ENCODE measurements at places on chromosomes 7 and 10.

DNA sequence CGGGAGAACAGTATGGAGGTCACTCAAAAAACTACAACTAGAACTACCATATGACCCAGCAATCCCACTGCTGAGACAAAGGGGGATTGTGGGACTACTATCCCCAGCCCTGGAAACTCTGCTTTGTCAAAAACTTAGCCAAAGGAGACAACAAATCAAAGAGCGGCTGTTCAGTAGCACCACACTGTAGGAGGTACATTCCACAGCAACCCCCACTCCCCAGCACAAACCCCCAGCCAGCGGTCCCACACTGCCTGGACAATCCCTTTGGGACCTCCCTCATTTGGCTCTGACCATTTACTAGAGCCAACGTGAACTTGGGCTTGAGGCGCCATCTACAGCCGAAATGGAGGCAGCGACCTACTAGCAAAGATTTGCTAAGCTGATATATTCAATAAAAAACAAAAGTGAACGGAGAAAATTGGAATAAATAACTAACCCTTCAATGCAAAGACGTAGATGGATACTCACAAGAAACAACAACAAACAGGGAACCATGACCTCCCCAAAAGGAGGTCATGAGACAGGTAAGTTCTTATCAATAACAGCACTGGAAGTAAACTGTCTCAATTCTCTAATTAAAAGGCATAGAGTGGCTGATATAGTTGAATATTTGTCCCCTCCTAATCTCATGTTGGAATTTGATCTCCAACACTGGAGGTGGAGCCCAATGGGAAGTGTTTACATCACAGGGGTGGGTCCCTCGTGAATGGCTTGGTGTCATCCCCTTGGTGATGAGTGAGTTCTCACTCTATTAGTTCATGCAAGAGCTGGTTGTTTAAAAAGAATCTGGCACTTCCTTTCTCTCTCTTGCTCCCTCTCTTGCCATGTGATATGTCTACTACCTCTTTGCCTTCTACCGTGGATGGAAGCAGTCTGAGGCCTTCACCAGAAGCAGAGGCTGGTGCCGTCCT is 119.0 kb upstream of the KCNMA1 start:
- no peak for DNase-seq

DNA sequence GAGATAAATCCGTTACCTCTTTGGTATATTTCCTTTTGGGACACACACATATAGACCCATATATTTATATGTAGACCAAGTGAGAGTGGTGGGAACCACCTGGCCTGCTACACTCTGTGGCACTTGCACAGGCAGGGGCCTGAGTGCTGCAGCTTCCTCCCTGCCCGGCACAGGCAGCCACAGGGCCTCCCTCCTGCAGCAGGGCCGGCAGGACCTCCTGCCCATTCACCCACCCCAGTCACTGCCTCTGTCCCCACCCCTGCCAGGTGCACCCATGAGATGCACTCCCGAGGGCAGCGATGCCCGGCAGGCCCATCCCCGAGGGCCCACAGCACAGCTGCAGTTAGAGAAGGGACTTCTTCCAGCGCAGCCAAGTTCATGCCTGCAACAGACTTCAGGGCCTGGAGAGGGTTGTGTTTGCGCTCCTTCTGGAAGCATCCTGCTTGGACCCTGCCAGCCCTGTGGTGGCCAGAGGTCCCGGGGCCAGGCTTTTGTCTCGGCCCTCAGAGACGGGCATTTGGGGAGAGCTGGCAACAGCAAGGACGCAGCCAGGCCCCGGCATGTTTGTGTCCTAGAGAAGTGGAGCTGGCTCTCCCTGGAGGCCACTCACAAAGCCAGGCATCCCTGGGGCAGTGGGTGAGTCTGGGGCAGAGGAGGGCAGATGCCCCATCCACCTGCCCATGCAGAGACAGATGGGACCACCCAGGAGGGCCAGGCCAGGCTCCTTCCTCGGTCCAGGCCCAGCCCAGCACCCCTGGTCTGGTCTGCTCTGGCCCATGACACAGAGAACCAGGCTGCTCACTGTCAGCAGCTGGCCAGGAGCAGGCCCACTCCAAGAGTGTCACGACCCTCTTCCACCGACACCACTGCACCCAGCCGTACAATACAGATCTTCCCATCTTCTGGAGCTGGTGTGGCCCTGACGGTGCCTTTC is 41.4 kb downstream of the PWWP2B start:
- no peak for DNase-seq

DNA sequence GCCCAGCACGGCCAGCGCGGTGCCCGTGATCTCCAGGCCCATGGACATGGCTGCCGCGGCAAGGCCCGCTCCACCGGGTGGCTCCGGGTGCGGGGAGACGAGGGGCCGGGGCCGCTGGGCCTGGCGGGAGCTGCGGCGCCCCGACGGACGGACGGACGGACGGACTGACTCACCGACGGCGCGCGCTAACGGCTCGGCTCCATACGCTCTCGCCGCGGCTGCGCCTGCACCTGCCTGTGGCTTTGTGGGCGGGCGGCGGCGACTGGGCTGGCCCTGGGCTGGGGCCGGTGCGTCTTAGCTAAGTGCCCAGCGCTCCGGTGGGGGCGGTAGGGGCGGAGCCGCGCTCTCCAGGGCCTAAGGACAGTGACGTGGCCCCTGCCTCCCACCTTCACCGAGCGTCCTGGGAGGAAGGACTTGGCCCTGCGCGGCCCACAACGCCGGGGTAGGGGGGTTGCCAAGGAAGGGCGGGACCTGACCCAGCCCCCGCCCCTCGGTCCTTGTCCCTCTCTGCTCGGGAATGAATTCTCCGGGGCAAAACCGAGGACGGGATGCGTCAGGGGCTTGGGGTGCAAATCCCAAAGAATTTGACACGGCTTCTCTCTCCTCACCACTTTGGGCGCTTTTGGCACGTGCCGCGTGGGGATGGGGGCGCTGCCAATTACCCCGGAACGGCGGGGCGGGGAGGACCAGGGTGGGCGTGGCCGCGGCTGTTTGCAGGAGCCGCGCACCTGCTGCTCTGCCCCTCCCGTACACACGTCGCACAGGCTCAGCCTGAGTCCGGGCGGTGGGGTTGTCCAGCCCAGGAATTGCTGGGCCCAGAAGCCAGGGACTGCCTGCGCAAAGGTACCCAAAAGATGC is at the start of gene CLDN3:
Gene CLDN3, minus strand, starts transcription at position 269 of the 858 bp plus-strand sequence. Its CDS starts 221 bp downstream, at position 48.
- no peak for DNase-seq

DNA sequence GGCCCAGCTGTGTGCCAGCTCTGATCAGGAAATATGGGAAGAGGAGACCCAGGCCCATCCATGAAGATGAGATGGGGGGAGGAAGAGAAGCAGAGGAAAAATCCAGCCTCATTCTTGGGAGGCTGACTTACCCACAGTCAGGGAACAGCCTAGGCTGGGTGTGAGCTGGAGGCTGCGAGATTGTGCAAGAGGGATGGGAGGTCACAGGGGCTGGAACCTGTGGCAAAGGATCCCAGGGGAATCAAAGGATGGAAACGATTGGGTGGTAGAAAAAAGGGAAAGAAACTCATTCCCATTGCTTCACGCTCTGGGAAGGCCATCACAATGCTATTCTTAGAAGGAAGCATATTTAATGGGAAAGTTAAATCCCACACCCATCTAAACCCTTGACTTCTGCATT is 26.7 kb upstream of the CRHR2 start:
- DNase-seq, result no peak

DNA sequence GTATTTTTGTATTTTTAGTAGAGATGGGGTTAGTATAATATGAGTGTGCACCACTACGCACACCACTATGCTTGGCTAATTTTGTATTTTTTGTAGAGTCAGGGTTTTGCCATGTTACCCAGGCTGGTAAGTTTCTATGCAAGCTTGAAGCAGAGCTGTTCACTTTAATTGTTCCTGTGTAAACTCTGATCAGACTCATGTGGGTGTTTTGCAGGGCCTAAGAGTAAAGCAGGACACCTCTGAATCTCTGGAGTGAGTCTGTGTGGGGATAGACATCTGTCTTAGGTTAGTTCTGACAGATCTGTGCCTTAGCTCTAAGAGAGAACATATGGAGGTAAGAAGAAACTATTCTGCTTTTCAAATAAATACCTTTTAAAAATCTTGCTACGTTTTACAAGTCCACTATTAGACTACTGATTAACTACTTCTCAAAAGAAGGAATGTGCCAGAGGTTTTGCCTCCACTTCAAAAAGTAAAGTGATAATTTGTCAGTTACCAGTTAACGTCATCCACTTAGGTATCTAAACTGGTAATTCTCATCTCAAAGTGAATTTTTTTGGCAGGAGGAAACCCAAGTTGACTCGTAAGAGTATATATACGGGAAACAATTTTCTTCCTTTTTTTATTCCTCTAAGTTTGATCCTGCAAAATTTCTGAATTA is 1.1 kb downstream of the COL17A1 start:
- no peak for DNase-seq
